Right renal cortex interstitium (tissue), 3 donors: ENCODE measurements at places on chromosomes 3 and 15.

- no peak for DNase-seq
Observed at GRCh38 chr3:39587113-39587512, 119.6 kb downstream of the MOBP start.

GRCh38 chr3:187739561-187740332 lies 5.5 kb downstream of the BCL6 start:
- DNase-seq = no peak

GRCh38 chr3:158847452-158847821 lies 45.6 kb downstream of the MFSD1 start:
- DNase-seq = no peak

- DNase-seq = no peak
Observed at GRCh38 chr15:27278761-27279160, 307.8 kb downstream of the GABRG3 start.

DNA sequence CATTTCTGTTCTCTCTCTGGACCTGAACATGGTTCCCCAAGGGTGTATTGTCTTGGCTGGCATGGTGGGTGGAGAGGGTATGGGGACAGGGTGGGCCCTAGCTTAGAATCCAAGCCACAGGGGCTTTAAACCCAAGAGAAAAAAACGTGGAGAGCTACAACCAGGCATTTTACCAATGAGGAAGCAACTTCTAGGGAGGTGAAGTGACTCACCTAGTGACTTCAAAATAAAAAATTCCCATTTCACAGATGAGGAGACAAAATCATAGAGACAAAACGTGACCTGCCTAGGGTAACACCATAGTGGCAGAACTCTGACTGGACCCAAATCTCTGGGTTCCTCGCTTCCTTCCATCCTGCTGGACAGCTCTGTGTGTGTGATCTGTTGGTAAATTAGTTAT lies 216.8 kb downstream of the RPLP1 start:
- no peak for DNase-seq

- DNase-seq = no peak
Observed at GRCh38 chr3:114234745-114235144, 2.6 kb downstream of the ZNF80 start.

- DNase-seq = no peak
Observed at GRCh38 chr3:8524249-8524648, 22.6 kb downstream of the LMCD1 start.
